ENCODE measurements at places on chromosomes 3 and 15. TPM values are rescaled to one million over a fixed set of nuclear protein-coding genes. Genes with fewer than 3 reads are reported as not detected.

The GABRR3 gene
- total RNA-seq: not detected

The CPB1 gene
- total RNA-seq: not detected

The CLDN16 gene
- total RNA-seq: not detected

The KCTD6 gene
- total RNA-seq: 9.4 TPM

The SNRK gene
- 24.6 TPM for total RNA-seq

The PLA2G4E gene
- total RNA-seq: not detected

The GASK1A gene
- 2.2 TPM for total RNA-seq

The DAZL gene
- total RNA-seq: not detected

The FBN1 gene
- 481 TPM for total RNA-seq

The FBXO40 gene
- total RNA-seq: under 0.01 TPM

The ZMYND10 gene
- 1.2 TPM for total RNA-seq

The LIPC gene
- total RNA-seq: 0.37 TPM

The CNTN3 gene
- total RNA-seq: 5.0 TPM

The STRA6 gene
- total RNA-seq: 4.5 TPM

The ST3GAL6 gene
- total RNA-seq: 12.9 TPM

The MEF2A gene
- total RNA-seq: 29.7 TPM

The SLC12A8 gene
- total RNA-seq: 6.9 TPM

The PLOD2 gene
- total RNA-seq: 317 TPM

The SLITRK3 gene
- under 0.01 TPM for total RNA-seq

The ILDR1 gene
- total RNA-seq: not detected

The NR2F2 gene
- total RNA-seq: 41.1 TPM

The ECE2 gene
- total RNA-seq: not detected

The GRIP2 gene
- 0.37 TPM for total RNA-seq

The SOX14 gene
- not detected for total RNA-seq
